ENCODE measurements at places on chromosomes 12 and 14.

DNA sequence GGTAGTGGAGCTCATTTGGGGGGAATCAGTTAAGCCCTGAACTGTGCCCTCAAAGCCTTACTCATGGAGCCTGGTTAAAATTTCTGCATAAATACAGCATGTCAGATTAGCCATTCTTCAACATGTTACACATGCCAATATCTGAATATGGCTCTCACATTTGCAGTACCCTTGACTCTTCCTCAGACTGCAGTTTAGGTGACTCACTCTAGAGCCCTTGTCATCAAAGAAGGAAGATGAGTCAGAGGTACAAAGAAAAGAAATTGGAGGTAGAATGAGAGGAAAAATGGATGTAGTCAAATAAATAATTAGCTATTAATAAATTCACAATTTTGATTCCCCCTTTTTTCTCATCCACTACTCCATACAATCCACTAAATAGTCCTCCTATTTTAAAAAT is 23.6 kb upstream of the OR4K2 start:
- no peak for DNase-seq

- DNase-seq: no peak
Observed at GRCh38 chr12:93015871-93016751, 87.0 kb upstream of the EEA1 start.

- DNase-seq: no peak
Observed at GRCh38 chr12:27472604-27473003, 26.1 kb downstream of the SMCO2 start.

GRCh38 chr12:30025317-30025716 is 241.6 kb upstream of the TMTC1 start:
- DNase-seq: no peak

DNA sequence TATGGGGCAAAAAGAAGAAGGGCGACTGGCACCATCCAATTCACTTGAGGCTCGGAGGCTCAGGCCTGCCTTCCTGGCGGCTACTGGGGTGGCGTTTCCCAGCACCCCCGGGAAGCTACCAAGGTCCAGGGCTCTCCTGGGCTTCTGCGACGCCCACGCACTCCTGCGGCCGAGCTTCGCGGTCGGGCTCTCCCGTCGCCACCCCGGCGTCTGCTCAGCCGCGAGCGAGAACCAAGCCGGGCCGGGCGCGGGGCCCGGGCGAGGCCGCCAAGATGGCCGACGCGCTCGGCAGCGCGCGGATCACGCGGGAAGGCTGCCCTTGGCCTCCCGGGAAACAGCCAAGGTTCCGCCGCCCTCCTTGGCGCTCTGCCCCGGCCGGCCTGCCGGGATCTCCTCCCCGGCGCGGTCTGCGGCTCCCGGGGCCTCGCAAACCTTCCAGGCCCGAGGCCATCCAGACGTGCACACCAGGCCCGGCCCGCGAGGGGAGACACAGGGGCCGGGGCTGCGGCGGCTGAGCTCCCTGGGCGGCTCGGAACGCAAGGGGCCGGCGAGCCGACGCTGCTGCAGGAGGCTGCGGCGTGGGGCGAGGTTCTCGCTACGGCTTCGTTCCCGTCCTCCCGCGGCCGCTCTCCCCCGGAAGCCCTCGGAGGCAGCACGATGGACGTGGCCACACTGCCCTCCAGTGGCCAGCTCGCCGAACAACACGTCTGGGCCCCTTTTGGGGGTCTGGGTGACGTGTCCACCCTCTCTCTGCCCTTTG is 23.5 kb upstream of the ZFP36L1 start:
- peak; percentile 41 for DNase-seq

GRCh38 chr12:116138364-116138763 is 139.1 kb downstream of the MED13L start:
- DNase-seq: no peak

- DNase-seq: no peak
Observed at GRCh38 chr14:84454114-84454513, 1075.8 kb upstream of the FLRT2 start.

GRCh38 chr12:90622431-90622830 is 332.5 kb downstream of the CCER1 start:
- no peak for DNase-seq

DNA sequence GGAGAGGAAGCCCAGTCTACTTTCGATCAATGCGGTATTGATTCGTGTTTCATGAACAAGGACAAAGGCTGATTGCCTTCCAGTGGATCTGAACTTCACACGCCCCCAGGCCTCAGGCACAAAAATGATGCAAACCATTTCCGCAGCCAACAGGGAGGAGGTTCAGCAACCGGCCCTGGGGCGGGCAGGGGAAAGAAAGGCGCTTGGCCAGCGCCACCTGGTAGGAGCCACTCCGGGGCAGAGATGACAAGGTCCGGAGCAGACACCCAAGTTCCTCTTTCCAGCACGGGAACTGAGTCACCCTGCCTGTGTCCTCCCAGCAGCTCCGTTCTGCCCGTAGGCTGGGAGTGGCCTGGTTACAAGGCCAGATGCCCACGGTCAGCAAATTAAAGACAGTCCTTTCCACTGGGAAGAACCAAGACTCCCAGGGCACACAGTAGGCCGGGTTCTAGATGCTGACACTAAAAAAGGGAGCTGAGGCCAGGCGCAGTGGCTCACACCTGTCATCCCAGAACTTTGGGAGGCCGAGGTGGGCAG is 136.3 kb downstream of the SCARB1 start:
- DNase-seq: peak; percentile 94

- no peak for DNase-seq
Observed at GRCh38 chr14:75495882-75496281, 26.4 kb upstream of the BATF start.

DNA sequence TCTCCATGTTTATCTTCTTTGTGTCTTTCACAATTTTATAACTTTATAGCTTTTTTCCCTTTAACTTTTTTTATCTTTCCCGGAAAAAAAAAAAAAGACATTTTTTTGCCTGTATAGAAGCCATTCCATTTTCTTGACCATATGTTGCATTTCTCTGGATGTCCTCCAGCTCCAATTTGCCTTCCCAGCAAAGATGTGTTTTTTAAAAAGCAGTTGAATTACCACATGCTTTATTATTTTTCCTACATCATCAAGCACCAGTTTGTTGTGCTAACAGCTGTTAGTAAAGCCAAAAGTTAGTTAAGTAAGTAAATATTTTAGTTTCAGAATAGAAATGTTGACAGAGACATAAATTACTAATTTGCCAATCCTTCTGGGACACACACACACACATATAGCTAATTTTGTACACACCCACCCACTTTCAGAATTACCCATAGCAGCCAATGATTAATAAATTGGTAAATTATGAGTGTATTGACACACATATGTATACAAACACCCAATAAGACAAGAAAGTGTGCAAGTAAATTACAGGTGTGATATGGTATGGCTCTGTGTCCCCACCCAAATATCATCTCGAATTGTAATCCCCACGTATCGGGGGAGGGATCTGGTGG is 118.3 kb downstream of the SLC38A6 start:
- no peak for DNase-seq

- DNase-seq: no peak
Observed at GRCh38 chr12:69824028-69824427, 999 bp upstream of the MYRFL start.

DNA sequence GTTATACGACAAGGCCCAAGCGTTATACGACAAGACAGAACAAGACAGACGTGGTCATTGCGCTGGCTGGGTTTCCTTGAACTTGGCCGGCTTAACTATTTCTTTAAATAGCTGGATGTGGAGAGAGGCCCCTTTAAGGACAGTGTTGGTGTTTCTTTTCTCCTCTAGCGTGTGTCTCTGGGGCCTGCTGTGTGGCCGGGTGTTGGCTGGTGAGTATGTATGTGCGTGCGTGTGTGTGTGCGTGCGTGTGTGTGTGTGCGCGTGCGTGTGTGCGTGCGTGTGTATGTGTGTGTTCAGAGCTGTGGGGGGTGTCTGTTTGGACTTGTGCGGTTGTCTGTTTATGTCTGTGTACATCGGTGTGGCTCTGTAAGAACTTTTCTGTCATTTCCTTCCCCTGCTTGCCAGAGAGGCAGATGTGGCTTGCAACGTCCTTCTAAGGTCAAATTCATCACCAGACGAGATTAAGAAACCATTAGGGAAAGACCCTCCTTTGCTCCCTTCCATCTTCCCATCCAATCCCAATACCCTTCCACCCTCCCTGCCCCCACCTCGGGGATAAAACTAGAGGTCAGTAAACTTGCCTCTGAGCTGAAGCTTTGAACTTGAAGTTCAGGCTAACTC is 78.6 kb upstream of the TBX3 start:
- no peak for DNase-seq

DNA sequence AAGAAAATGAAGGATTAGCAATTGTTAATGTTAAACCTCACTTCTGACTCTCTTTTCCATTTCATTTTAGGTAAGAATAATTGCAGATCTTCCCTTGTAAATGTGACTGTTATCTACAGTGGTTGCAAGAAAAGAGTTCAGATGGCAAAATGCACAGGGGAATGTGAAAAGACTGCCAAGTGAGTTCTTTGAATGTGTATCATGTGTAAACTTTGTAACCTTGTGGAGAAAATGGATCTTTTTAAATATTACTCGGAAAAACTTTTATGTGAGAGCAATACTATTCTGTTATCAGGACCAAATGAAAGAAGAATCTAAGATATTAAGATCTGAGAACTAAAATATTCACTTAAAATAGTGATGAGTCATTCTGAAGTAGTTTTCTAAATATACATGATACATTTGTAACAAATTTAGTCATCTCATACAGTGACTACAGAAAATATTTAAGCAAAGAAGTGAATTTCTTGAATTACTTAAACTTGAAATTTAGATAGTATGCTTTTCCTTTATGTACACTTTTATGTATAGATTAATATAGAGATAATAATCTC is 122.5 kb upstream of the CNTN1 start:
- no peak for DNase-seq

GRCh38 chr12:130204541-130204953 is 42.3 kb downstream of the FZD10 start:
- DNase-seq: no peak

GRCh38 chr14:106842687-106843086 is 1316.3 kb downstream of the TMEM121 start:
- no peak for DNase-seq

- DNase-seq: no peak
Observed at GRCh38 chr12:80936353-80936641, 1.4 kb downstream of the LIN7A start.

GRCh38 chr12:65814038-65814437 is 10.2 kb upstream of the HMGA2 start:
- no peak for DNase-seq

DNA sequence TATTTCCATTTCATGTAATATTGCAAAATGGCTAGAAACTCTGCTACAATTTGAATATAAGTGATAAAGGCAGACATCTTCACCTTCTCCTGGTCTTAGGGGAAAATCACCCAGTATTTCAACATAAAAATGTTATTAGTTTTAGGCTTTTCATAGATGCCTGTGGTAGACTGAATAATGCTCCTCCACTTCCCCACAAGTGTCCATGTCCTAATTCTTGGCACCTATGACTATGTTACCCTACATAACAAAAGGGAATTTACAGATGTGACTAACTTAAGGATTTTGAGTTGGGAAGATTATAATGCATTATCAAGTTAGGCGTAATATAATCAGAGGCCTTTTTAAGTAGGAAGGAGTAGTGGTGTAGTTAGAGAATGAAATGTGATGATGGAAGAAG is 196.4 kb downstream of the TMTC3 start:
- no peak for DNase-seq

DNA sequence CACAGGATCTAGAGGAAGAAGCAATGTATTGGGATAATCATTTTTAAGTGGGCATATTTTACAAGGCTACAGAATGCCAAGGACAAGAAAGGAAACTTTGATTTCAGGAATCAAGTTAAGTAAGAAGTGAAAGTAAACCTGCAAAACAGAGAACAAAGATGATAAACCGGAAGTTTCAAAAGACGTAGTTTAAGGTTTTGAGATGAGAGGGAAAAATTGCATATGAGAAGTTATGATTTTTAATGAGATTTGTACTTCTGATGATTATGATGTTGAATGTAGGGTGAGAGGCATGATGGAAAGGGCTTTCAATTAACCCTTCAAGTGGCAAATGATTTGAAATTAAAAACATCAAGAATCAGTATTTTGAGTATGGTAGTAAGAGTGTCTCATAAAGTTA is 134.9 kb downstream of the CAPZA3 start:
- DNase-seq: no peak

DNA sequence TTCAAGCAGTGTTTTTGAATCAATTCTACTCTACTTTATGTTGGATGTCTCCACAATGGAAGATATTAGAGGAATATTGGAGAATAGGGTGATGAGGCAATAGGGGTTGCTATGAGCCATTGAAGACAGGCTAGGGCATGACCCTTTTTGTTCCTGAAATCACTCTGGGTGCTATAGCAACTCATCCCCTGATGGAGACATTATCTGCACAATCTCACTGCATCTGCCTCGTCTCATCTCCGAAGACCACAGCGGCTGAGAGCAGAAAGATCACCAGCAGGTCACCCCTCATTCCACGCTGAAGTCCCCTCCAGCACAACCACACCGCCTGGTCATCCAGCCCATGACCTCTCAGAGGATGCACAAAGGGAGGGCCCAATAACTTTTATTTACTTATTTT is 150.4 kb upstream of the TMEM132C start:
- no peak for DNase-seq

- no peak for DNase-seq
Observed at GRCh38 chr12:113464452-113464775, 7.3 kb downstream of the LHX5 start.

GRCh38 chr12:26246483-26247164 is 51.3 kb downstream of the SSPN start:
- no peak for DNase-seq

DNA sequence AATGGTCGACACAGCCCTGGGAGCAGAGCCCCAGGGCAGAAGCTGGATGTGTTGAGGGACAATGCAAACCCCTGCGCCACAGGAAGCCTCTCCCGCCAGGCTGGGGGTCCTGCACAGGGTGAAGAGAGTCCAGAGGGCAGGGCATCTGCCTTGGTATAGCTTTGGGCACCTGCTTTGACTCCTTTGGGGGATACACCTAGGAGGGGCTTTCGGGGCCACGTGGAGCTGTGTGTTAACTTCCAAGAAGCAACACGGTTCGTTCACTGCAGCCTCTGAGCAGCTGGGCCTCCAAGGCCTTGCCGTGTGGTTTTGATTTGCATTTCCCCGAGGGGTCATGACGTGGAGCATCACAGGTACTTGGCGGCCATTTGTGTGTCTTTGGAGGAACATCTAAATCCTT is 5.8 kb upstream of the PUS1 start:
- no peak for DNase-seq

DNA sequence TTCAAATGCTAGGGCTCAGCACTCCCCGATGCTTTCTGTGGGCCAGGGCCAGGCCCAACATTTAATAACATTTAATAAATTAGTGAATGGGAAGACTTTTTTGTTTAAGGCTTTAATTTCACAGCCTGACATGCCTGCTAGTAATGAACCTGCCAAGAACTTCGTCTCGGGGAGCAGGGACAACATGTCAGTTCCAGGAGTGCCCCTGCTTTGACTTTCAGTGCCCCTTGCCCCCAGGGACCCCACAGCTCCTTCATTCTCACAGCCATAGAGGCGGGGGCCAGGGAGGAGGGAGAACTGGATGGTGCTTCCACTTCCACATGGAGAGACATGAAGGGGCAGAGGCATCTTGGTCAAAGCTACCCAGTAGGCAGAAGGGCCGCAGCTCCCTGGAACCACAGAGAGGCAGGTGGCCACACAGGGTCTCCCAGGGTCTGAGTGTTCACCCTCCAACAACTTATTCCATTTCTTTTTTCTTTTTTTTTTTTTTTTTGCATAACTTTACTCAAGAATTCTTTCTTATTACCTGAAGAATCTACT is 66.0 kb upstream of the DDX11 start:
- DNase-seq: no peak

- no peak for DNase-seq
Observed at GRCh38 chr14:90193925-90194324, 62.4 kb upstream of the PSMC1 start.

Data from GF-D8 (cell line).